H7 (cell line): ENCODE measurements at places on chromosomes 3 and 15. TPM values are rescaled to one million over a fixed set of nuclear protein-coding genes. Genes with fewer than 3 reads are reported as not detected.

Gene SMCO1
- not detected in 2 replicates for total RNA-seq

Gene EBLN2
- total RNA-seq = 2.4 and 4.3 TPM in 2 replicates

Gene NRROS
- total RNA-seq = 5.3 and 5.7 TPM in 2 replicates

Gene ANKRD34C
- not detected in 2 replicates for total RNA-seq

Gene MESP1
- 1.6 and 2.6 TPM in 2 replicates for total RNA-seq

Gene DUOX2
- 0.15 TPM in 1 of 2 replicates, not detected in the other for total RNA-seq

Gene UCN2
- total RNA-seq = 0.15 and 0.69 TPM in 2 replicates

Gene ARL14
- 0.07 TPM in 1 of 2 replicates, not detected in the other for total RNA-seq

Gene CELSR3
- total RNA-seq = 14.3 and 18.7 TPM in 2 replicates

DNA sequence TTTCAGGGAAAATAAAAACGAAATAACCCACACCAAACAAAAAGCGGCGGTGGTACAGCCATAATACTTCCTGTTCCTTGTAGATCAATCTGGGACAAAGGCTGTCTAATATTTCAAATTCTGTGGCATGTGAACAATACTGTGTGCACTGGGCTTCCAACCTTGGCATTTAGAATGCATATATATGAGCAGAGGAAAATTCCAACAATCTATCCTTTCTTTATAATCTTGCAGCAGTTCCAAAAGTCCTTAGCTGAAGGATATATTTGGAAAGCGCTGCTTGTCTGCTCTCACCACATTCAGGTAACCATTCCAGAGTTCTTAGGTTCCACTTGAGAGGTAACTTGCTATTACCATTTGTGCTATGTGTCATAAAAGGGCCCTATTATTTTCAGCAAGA lies 231.8 kb downstream of the RBMS3 start:
- no peak for DNase-seq

DNA sequence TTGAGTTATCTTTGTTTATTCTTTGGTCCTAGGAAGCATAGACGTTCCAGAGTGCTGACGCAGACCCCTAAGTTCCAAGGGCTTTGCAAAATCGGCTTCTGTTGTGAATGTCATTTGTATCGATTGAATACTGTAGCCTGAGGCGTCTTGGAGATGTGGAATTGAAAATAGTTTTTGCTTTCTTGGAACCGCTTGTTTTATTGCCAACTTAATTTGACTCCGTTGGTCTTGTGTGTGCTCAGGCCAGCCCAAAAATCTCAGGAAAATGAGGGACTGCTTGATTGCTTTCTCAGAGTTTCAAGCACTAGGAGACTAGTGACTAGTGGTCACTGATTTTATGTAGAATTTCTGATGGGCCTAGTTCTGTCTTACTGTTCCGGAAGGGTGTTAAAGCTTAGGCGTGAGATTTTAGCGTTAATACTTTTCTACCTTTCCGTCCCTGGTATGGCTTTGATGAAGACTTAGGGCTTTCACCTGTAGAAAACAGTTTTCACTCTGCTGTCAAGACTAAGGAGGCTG lies 263 bp upstream of the UTS2B start:
- no peak for DNase-seq

DNA sequence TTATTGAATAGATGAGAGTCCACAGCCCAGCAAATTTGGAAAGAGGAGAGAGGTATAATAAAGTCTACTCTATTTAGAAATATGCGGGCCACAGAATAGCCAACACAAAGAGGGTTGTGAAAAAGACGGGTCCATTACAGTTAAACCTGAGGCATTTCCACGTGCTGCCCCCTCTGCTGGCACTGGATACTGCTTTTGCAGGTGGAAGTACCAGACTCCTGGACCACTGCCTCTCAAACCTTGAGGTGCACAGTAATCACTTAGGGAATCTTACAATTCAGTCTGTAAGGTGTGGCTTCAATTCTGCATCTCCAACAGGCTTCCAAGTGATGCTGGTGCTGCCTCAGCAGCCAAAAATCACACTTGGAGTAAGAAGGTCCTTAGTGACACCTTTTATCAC lies 3.0 kb upstream of the TFDP2 start:
- peak; percentile 56 for DNase-seq

- DNase-seq = no peak
These were observed 115.6 kb downstream of the GREM1 start for GRCh38 chr15:32833379-32833821.

DNA sequence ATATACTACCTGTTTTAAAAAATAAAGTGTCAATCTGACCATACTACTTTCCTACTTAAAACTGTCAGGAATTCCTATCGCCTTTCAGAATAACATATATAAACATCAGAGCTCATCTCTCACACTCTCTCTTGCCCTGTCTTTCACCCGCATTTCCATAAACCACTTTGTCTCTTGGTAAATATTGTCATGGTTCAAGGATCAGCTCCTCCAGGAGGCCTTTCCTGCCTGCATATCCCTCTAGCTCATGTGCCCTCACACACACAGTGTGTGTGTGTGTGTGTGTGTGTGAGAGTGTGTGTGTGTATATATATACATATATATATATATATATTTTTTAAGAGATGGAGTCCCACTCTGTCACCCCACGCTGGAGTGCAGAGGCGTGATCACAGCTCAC lies 6.7 kb downstream of the SUMF1 start:
- no peak for DNase-seq

DNA sequence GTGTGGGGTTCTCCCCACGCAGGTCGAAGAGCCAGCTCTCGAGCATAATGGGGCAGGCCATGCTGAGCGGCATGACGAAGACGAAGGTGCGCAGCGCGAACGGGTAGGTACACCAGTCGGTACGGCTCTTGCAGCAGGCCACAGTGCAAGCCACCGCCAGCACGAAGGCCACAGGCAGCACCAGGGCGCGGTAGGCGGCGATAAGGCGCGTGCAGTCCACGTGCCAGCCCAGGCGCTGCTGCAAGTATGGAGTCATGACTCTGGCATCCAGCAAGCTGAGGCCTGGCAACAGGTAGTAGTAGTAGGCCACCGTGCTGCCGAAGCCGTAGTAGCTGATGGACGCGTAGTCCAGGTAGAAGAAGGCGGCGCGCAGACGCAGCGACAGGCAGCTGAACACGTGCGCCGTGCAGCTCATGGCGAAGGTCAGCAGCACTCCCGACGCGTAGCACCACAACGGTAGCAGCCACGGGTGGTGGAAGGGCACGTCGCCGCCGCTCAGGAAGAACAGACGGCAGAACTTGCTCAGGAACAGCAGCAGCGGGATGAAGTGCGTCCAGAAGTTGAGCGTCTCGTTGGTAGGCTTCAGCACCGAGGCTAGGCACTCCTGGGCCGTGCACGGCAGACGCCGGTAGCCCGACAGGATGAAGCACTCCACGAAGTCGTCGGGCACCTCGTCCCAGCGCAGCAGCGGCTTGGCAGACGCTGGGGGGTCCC lies 797 bp downstream of the PAQR9 start:
- DNase-seq = no peak

DNA sequence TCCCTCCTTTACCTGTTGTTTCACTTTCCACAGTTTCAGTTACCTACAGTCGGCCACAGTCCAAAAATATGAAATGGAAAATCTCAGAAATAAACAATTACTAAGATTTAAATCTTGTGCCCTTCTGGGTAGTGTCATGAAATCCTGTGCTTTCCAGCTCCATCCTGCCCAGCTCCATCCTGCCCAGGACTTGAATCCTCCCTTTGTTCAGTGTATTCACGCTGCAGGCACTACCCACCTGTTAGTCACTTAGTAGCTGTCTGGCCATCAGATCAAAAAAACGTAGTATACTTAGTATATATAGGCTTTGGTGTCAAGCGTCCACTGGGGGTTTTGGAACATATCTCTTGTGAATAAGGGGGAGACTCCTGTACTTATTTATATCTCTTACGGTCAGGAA lies 329.0 kb upstream of the SEMA6D start:
- DNase-seq = no peak

- DNase-seq = no peak
These were observed 121.5 kb downstream of the MCTP2 start for GRCh38 chr15:94352636-94353487.

- no peak for DNase-seq
These were observed 21.0 kb upstream of the MCF2L2 start for GRCh38 chr3:183449391-183449790.
